NCI-H2081 (cell line): ENCODE measurements at places on chromosomes 12 and 14.

DNA sequence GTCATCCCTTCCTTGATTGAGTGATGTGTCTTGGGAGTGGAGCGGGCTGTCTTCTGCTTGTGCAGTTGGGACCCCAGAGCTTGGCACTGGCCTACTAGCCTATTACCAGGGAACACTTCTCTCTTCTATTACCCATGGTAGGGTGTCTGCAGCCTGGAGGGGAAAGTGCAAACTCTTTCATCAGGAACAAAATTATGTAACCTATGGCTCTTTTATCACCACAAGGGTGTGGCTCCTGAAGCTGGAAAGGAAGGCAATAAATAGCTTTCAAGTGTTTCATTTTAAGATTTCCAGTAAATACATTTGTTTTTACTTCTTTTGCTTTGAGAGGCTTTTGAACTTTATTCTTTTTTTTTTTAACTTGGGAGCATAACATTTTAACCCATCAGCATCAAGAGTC is 349.7 kb upstream of the FAR2 start:
- no peak for DNase-seq

- peak; percentile 34 for DNase-seq
Measured at GRCh38 chr12:111842556-111843396, 748 bp downstream of the MAPKAPK5 start.

DNA sequence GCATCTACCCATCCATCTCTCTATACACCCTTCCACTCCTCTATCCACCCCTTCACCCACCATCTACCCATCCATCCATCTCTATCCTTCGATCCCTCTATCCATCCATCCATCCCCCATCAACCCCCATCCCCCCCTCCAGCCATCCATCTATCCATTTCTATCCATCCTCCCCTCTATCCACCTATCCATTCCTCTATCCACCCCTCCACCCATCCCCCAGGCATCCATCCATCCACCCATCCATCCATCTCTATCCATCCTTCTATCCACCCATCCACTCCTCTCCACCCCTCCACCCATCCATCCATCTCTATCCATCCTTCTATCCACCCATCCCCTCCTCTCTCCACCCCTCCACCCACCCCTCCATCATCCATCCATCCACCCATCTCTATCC is 17.5 kb upstream of the GPR132 start:
- DNase-seq = no peak

DNA sequence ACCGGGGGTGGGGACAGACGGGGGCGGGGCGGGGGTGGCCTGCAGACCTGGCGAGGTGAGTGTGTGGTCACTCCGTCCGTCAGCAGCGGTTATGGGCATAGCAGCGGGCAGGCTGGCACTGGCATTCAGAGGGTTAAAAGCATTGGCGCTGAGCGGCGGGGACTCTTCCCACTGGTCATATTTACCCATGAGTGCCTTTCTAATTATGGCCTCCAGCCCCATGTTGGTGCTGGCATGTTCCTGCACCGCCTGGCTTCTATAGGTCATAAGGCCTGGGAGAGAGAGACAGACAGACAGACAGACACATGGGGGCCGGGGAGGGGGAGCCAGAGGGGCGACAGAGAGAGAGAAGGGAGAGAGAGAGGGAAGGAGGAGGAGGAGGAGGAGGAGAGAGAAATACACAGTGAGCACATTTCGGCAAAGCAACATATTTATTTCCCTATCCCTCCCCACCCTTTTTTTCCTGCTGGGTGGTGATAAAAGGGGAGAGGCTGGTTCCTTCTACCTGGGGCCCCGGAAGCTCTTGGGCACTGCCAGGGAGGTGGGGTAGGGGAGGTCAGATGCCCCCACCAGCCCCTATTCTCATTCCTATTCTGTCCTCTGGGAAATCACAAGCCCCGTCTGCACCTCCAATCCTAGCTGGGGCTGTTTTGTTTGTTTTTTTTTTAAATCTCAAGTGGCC is 32.6 kb downstream of the RFLNA start:
- DNase-seq = no peak

DNA sequence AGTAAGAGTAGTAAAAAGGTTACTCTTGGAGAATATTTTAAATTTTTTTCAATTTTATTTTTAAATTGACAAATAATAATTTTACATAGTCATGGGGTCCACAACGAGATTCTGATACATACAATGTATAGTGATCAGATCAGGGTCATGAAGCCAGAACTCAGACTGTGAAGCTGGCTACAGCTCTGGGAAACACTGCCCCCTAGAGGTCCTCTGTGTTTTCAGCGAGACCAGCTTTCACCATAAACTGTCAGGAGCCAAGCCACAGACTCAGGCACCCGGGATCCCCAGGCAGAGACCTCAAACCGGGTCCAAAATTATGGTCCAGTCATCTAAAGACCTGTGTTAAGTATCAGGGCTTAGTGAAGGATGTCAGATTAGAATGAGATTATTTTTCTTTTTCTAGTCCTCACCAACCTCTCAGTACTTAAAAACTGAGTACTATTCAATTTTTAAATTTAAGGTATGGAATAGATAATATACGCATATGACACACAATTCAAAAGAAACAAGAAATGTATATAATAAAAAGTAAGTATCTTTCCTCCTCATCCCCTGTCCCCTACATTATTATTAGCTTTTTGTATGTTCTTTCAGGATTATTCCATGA is 397.1 kb downstream of the MDGA2 start:
- DNase-seq = peak; percentile 66

GRCh38 chr14:86787717-86788116 is 1205.3 kb downstream of the GALC start:
- DNase-seq = no peak

- no peak for DNase-seq
Measured at GRCh38 chr12:93895089-93895445, 217.9 kb downstream of the CRADD start.

GRCh38 chr12:108234158-108234557 is 105.0 kb downstream of the CMKLR1 start:
- no peak for DNase-seq

DNA sequence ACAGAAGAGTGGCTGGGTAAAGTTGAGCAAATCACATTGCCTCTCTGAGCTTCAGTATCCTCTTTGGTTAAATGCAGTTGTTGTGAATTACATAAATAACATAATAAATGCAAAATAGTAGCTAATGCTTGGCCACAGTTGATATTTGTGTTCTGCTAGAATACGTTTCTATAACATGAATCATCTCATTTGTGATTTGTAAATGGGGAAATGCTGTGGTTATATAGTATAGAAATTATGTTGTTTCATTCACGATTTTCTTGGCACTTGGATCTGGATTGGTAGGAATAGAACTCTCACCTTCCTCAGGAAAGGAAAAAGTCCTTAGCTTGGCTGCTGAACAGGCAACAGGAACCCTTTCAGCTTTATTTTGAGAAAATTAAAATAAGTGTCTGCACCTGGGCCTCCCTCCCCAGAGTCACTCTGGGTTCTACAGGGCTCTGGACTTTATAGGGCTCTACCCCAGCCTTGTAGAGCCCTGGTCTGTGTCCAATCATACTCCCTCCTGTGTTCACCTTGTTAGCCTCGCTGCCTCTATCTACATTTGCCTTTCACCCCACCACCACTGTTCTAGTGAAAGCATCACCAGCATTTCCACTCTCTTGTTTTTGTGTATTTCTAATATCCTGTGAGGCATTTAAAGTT is 107.7 kb upstream of the BCAT1 start:
- no peak for DNase-seq

DNA sequence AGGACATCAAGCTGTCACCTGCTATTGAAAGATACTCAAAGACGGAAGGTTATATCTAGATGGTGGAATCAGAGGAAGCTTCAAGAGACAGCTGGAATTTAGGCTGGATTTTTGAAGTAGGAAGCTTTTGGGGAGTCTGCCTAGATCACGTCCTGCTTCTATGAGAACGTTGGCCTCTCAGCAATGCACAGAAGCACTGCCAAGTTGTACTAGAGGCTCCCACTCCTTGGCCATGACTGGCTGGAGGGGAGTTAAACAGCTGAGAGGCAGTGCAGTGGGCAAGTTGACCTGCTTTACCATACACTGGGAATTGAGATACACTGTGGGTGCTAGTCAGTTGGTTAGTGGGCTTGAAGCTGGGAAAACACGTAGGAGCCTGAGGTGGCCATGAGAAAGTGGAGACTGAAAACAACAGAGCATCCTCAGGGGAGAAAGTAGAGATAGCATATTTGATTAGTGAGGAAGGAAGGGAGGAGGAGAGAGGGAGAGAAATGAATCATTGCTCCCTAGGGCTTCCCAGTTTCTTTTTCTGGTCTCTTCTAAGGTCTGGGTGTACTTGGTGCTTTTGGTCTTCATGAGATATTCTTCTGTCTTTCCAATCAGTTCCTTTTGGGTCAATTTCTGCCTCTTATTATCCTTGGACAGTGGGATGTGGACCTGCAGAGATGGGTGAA is 110.8 kb downstream of the EMP1 start:
- DNase-seq = no peak

DNA sequence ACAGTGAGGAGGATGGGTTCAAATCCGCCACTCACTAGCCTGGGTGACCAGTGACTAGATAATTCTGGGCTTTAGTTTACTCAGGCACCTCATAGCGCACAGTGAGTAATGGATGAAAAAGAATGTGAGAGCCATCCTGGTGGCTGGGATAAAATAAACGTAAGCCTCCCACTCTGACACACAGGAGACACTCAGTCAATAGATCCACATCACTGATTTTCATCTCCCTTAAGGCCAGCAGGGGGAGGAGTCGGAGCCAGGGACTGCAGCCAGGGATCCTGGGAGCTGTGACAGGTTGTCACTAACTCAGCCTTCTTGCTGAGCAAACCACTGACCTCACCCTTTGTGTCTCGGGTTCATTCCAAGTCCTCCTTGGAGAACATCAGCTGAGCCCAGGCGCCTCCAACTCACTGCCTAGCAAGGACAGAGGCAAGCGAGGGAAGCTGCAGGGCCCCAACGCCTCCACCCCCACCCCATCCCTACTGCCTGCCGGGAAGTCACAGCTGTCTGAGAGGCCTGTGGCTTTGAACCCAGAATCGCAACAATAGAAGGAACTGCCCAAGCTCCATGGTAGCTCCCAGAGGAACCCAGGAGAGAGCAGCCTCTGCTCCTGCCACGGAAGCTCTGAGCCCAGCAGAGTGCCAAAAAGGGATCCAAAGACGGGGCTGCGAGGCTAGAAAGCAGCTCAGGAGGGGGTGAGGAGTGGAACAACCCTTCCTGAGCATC is 30.7 kb downstream of the PXN start:
- DNase-seq = peak; percentile 66

GRCh38 chr12:104846056-104846767 is 111.9 kb downstream of the SLC41A2 start:
- no peak for DNase-seq

DNA sequence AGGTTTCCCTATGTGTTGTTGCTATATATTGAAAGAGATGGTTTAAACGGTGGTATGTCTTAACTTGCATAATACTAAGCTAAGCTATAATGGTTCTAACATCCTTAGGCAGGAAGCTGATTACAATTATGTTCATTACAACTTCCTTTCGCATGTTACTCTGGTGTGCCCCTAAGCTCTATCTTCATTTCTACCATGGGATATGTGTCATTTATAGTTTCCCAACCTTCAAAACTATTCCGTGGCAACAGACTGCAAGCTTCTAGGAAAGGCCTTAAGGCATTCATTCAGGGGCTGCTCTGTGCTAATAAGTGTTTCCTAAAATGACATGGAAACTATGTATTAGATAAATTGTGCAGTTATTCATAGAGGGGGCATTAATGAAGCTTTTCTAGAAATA is 294.6 kb downstream of the GXYLT1 start:
- DNase-seq = no peak

GRCh38 chr12:79521576-79521975 is 169.2 kb downstream of the PAWR start:
- DNase-seq = no peak

DNA sequence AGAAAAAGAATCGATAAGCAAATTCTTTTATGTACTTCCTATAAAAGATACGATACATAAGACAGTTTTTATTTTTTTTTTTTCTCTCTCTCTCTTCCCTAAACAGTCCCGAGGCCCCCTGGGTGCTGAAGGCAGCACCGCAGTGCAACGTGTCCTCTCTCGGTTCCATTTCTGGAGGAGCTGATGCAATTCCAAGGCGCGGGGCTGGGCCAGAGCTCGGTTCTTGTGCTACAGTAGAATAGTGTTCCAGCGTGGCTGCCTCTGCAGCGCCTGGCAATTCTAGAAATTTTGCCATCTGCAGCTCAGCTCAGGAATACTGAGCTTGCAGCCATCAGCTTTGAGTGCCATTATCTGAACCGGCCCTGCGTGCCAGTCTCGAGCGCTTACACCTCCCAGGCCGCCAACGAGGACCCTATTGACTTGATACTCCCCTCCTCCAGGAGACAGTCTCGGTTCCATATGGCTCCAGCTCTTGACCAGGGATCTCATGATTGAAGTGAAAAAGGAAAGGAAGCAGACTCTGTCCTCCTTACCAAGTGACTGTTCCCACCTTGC is 630 bp downstream of the ALDH1L2 start:
- no peak for DNase-seq

GRCh38 chr12:66763467-66763866 is 84.6 kb upstream of the GRIP1 start:
- DNase-seq = peak; percentile 85

DNA sequence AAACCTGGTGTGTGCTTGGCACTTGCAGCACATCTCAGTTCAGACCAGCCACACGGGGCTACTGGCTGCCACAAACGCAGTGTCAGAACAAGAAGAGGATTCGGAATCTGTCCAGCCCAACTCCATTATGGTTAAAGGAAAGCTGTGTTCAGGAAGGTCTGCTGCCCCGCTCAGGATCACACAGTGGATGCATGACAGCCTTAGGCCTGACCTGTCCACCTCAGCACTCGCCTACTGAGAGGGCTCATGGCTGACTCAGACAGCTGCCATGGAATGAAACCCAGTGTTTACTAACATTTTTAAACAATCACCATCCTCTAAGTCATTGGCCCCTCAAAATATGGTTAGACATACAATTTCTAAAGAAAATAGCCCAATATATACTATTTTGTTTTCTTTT is 5.6 kb upstream of the NIN start:
- no peak for DNase-seq

- DNase-seq = no peak
Measured at GRCh38 chr12:115511986-115512711, 765.3 kb downstream of the MED13L start.

GRCh38 chr14:95196268-95196667 is 38.9 kb upstream of the DICER1 start:
- DNase-seq = no peak

- no peak for DNase-seq
Measured at GRCh38 chr12:99611599-99611998, 36.0 kb upstream of the GARIN6 start.

- no peak for DNase-seq
Measured at GRCh38 chr12:18400186-18400585, 138.9 kb downstream of the PIK3C2G start.

DNA sequence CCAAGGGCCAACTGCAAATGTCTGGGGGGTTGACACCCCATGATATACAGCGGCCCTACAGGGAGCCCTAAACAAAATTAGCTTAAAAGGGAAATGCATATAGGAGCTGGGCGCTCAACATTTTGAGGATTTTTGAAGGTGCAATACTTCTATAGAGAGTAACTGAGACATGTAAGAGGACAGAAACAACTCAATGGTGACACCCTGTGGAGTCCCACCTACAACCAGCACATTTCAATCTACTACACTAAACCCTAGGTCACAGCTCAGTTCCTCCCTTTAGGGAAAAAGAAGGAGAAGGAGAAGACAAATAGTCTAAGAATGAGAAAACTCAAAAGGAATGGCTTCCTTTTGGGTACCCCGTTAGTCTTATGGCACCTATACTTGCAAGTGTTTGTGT is 1010.5 kb upstream of the NOVA1 start:
- DNase-seq = no peak

- no peak for DNase-seq
Measured at GRCh38 chr14:23043754-23044153, 1.7 kb downstream of the PSMB11 start.
